MG63 (cell line): ENCODE measurements at places on chromosomes 16 and 17. TPM values are rescaled to one million over a fixed set of nuclear protein-coding genes. Genes with fewer than 3 reads are reported as not detected.
A peak's percentile ranks its signal among the peaks of the same experiment; 100 is the strongest.

DNA sequence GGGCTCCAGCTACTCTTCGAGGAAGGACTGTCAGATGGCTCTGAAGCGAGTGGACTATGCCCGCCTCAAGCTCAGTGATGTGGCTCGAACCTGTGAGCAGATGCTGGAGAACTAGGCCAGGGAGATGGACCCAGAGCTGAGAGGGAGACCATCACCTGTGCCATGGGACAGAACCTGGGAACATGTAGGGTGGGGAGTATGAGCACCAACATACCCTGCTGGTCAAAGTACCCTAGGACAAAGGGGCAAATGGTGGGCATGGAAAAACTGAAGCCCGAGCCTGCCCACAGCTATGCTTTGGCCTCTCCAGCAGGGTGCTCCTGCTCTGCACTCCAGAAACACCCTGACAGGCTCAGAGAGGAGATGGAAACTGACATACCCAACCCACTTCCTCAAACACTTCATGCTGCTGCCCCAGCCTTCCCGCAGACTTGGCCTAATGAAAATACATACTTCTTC, 1.9 kb downstream of the MED11 start:
- DNase-seq, result no peak

DNA sequence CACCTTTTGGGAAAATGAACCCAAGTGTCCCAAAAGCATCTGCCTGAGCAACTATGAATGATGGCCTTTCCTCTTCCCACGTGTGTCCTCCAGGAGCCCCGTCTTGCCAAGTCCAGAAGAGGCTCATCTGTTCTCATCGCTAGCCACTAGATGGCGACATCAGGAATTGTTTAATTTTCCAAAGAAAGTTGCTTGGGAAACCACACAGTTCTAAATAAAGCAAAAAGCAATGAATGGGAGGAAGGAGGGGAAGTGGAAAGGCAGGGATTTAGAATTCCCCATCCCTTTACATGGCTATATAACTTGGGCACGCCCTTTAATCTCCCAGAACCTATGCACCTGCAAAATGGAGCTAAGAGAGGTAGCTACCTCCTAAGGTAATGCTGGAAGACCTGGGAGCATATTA, 9.0 kb upstream of the CDH5 start:
- peak; percentile 36 for DNase-seq

DNA sequence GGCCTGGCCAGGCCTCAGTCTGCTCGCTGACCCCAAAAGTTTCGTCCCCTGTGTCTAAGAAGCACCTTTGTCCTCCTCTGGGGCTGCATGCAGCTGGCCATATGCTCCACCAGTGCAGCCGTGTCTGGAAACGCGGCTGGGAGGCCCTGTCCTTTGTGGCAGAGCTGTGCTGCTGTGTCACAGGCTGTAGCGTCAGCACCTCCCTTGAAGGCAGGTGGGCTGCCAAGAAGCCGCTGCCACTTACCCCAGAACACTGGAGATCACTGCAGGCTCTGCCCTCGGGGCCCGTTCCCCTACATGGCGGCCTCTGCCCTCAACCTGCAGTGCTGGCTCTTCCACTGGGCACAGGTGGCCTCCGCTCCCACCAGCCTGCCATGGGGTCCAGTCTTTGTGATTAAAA, 15.7 kb upstream of the MC1R start:
- peak; percentile 19 for DNase-seq

- no peak for DNase-seq
Measured at GRCh38 chr17:12094336-12094735, 73.7 kb downstream of the MAP2K4 start.

GRCh38 chr16:21638573-21638975, 13.8 kb downstream of the IGSF6 start:
- DNase-seq, result peak; percentile 46

DNA sequence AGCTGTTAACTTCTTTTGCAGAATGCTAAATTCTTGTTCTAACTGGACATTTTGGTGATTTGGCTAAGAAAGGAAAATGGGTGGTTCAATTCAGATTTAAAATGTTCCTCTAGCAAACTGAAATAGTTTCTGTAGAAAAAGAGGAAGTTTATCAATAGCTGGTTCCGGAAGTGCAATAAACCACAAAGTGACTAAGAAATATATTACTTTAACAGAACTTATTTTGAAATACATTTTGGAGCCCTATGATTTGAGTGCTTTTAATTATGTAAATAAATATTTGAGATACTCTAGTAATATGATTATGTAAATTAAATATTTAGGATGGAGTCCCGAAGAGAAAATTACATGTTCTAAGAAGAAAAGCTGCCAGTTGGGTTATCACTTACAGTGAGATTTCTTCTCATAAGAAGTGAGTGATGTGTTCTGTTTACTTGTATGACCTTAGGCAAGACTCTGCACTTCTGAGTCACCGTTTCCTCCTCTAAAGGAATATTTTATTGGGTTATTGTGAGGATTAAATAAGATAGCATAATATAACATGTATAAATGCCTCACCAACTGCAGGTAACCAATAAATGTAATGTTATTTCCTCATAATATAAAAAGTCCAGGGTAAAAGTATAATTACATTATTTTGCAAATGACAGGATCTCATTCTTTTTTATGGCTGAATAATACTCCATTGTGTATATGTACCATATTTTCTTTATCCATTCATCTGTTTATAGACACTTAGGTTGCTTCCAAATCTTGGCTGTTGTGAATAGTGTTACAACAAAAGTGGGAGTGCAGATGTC, at the start of gene EVI2B:
EVI2B (minus strand) TSS at position 73 of the 800 bp plus-strand sequence. CDS start 8,445 bp downstream, outside the sequence.
- DNase-seq, result peak; percentile 31

DNA sequence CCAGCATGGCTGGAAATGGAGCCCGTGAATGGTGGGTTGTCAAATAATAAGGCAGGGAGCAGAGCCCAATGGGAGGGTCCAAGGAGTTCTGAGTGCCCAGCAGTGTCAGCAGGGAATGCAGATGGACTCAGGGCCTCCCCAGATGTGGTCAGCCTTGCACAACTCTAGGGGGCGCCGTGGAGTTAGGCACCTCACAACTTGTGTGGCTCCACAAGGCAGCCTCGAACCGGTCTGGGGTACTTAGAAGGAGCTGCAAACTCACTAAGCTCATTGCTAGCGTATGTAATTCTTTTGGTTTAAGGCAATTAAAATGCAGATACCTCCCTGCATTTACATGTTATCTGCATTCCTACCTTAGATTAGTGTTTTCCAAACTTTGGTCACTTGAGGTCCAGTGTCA, 18.1 kb downstream of the IRF8 start:
- DNase-seq, result no peak

- DNase-seq, result no peak
Measured at GRCh38 chr17:67420994-67421393, 43.9 kb downstream of the PITPNC1 start.

- DNase-seq, result no peak
Measured at GRCh38 chr17:81841866-81842265, 7.0 kb upstream of the PPP1R27 start.

DNA sequence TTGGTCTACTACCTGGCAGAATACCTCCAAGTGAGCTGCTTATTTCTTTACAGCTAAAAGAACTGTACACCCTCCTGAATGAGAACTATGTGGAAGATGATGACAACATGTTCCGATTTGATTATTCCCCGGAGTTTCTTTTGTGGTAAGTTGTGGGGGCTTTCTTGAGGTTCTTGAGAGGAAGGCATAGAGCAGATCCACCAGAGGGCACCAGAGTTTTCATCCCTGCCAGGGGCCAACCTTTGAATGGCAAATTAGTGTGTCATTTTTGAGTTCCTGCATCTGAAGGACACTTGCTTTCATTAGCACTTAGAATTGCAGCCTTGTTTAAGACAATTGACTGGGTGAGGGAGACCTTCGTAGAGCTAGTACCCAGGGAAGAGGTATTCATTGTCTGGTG, 35.0 kb downstream of the NMT1 start:
- no peak for DNase-seq

DNA sequence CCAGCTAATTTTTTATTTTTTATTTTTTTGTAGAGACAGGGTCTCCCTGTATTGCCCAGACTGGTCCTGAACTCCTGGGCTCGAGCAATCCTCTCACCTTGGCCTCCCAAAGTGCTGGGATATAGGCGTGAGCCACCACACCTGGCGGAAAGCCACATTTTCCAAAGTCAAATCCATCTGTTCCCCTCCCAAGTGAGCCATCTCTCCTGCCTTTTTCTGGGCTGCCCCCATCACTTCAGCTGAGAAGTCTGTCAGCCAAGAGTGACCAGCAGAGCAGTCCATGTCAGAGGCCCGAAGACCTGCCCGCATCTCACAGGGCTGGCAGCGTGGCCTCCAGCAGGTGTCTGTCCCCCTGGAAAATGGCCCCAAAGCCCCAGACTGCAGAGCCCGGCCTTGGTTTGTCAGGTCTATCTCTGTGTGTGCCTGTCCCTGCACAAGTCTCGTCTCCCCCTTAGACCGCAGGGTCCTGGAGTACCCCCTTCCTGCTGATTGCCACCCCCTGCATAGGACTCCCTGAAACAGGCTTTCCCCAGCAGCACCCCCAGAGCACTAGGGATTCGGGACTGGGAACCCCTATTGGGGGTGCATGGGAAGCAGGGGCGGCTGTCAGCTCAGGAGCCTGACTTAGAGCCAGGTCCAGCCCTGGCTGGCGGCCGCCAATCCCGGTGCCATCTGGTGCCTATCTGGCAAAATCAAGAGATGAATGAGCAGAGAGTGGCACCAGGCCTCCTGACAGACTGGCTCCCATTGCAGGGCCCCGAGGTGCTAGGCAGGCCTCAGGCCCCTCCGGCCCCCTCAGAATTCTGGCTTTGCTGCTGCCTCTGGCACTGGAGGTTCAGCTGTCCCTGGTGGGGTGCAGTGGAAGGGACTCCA, 7.8 kb downstream of the TTYH2 start:
- DNase-seq, result no peak

DNA sequence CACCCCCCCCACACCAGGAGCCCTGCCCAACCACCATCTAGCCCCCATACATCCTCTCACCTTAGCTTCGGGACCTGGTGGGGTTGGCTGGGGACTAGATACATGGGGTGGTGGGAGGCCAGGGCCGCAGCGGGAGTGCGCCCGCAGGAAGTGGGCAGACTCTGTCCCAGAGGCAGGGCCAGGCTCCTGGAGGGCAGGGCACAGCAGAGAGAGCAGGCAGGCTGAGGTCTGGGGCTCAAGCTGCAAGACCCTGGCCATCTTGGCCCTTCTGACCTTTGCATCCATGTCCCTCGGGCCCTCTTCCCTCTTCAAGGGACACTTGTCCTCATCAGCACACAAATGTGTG, 2.7 kb downstream of the ENKD1 start:
- DNase-seq, result no peak

GRCh38 chr17:77735566-77736198, 222.8 kb upstream of the TNRC6C start:
- DNase-seq, result peak; percentile 55

DNA sequence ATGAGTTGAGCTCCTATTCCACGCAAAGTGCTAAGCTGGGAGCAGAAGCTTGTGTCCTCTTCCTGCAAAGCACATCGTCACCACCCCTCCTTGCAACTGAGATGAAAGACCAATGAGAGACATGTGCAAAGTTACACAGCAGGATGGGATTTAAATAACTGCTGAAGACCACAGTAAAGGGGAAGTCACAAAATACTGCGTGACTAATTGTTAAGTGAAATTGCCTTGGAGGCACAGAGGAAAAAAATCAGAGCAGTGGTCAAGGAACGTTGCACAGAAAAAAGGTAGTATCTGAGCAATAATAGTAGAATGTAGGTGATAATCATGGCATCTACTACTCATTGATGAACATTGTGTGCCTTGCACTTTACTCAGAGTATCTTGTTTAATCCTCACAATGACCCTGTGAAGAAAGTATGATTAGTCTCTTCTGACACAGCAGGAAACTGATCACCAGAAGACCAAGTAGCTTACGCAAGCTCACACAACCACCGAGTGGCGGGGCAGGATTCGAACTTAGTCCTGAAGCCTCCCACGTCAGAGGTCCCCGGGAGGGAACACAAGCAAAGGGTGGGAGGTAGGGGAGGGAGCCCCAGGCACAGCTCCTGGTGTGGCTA, 15.4 kb upstream of the MYO18A start:
- DNase-seq, result no peak

- DNase-seq, result no peak
Measured at GRCh38 chr17:78790552-78790951, 8.5 kb upstream of the CYTH1 start.

DNA sequence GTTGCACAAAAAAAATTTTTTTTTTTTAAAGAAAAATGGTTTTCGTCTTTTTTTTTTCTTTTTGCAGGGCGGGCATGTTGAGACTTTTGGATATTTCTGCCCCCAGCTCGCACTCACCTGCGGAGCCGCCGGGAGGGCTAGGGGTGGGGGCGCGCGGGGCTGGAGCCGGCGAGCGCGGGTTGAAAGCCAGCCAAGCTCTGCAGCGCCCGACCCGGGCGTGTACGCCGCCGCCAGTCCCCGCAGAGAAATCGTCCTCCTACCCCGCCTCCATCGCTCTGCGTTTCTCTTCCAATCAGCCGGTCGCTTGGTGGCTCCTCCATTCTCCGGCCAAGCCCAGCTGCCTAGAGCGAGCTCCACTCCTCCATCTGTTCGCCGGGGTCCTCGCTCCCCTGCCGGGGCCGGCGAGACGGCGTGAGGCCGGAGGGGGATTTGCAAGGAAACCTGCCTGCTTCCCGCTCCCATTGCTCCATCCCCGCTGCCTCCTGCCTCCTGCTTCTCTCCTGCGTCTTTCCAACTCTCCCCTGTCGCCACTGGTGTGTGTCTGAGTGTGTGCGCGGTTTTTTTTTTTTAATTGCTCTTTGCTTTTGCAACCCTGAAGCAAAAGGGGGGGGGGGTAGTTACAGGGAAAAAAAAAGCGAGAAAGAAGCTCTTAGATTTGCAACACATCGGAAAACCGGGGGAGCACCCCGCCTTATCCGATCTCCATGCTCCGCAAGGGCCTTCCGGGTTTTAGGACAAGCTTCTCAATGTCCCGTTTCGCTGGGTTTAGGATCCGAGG, 1.8 kb upstream of the UBTF start:
- peak; percentile 82 for DNase-seq

GRCh38 chr16:69191136-69191535, 4.2 kb downstream of the SNTB2 start:
- no peak for DNase-seq

DNA sequence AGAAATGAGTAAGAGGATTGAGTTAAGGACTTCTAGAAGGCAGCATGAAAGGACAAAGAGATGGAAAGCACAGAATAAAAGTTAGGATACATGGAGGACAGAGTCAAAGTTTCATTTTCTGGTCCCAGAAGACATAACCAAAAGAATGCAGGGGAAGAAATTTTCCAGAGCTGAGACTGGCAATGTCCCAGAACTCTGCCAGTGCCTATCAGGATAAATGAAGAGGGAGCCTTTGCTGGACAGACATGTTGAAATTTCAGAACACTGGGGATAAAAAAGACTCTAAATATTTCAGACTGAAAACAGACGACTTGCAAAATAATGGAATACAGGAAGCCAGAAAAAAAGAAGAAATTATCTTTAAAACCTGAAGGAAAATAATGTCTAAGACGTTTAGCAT, 55.7 kb downstream of the NT5M start:
- no peak for DNase-seq

- DNase-seq, result no peak
Measured at GRCh38 chr17:81922566-81923301, 4.8 kb upstream of the SIRT7 start.

The IRF8 gene
- not detected in 2 replicates for total RNA-seq

The SDF2 gene
- 58.6 and 78.2 TPM in 2 replicates for total RNA-seq

The KRT35 gene
- total RNA-seq, result 0.33 TPM in 1 of 2 replicates, not detected in the other

The MAF gene
- not detected in 2 replicates for total RNA-seq

The GNGT2 gene
- total RNA-seq, result not detected in 2 replicates

The NPIPA2 gene
- total RNA-seq, result 0.43 TPM in 1 of 2 replicates, not detected in the other

The KRT37 gene
- not detected in 2 replicates for total RNA-seq

The ZNF830 gene
- 12.4 and 16.1 TPM in 2 replicates for total RNA-seq

The ZNF385C gene
- total RNA-seq, result not detected in 2 replicates

The CHST5 gene
- total RNA-seq, result not detected in 2 replicates

The ADAD2 gene
- total RNA-seq, result not detected in 2 replicates
